ENCODE measurements at places on chromosomes 1 and 21.

- DNase-seq = no peak
Observed at GRCh38 chr1:233112186-233113008, 162.0 kb downstream of the NTPCR start.

DNA sequence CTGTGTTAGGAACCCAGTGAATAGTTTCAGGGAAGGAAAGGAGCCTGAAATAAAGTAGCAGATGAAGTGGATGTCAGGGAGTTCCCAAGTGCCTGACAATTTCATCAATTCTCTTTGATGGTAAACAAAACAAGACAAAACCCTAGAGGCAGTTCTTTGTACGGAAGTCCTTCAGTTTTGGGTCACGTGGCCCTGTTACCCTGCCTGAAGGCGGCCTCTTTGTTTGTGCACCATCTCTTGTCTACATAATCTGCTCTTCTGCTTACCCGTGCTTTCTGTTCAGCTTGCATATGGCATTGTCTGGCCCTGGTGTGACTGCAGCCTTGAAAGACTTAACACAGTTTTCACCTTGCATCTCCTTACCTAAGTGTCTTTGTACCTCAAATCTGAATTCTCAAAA, 166.7 kb upstream of the DUSP10 start:
- DNase-seq = no peak

DNA sequence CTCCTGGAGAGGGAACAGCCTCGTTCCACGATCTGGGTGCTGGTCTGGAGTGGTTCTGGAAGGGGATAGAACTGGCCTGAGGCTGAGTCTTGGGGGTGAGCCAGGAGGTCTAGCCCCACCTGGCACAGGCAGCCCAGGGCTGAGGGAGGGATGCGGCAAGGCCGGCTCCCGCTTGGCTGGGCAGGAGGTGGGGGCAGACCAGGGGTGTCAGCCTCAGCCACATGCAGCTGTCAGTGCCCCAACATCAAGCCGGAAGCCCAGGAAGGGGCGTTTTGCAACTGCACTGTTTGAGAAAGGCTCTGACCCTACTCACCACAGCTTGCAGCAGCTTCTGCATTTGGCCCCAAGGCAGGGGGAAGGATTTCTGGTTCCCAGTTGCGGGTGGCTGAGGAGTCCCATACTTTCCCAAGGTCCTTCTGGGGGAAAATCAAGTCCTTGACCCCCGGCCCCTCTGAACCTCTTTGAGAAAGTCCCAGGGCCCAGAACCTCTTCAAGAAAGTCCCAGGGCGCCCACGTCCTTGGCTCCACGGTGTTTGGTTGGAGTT, 2.0 kb downstream of the EFHD2 start:
- DNase-seq = no peak

DNA sequence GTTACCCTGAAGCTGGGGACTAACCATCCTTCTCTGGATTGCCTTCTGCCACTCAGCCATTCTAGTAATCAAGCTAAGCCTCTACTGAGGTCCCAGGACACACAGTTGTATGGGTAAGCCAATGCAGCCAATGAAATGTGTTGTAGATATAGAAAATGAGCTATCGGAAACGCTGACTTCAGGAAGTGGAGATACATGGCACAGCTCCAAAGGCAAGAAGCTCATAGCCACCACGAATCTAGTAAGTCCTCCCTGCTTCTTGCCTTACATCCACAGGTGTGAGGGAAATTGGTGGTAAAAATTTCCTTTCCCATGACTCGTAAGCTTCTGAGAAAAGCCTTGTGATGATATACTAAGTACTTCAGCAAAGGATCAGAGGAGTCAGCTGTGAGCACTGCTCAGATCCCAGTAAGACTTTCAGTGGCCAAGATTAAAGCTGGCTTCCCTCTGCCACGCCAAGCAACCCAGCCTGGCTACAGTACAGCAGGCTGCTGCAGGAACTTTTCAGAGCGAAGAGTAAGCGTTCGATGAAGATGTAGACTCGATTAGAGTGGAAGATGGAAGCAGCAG, 117.7 kb downstream of the SIM2 start:
- no peak for DNase-seq

DNA sequence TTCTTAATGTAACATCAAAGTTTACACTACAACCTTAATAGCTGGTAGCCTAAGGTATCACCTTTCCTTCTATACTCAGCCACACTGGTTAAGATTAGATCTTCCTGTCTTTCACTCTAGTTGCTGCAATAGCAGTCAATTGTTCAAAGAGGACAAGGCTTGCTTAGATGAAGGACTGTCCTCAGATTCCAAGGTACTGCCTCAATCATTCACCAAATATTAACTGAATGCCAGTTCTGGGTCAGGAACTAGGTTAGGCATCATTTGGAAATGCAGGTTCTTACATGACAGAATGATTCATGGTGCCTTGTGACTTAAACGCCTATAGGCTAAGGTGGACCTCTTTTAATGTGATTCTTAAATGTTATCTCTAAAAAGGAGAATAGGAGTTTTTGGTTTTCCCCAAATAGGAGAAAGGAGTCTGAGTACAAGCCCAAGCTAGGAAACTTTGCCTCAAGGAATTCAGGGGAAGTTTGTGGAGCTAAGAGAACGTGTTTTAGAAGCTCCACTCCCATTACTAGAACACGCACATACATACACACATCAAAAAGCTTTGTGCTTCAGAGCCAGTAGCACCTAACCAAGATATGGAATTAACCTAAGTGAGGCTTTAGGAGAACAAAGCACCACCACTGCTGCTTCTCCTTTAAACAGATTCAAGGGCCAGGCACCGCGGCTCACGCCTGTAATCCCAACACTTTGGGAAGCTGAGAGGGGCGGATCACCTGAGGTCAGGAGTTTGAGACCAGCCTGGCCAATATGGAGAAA, 8.5 kb upstream of the WDR47 start:
- DNase-seq = no peak

DNA sequence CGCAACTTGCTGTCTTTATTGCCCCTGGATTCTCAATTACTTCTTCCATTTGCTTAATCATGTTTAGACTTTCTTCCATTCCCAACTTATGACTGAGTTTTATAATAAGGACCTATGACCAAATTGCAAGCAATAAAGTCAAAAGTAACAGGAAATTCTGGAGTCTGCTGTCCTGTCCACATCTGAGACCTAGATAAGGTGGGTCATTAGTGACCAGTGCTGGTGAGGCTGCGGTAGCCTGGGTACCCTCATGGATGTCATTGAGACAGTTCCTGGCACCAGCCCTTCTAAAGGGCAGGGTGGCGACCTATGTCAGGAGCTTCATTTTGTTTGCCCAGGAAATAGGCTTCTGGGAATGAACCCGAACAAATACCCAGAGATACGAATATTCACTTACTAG, 30.6 kb upstream of the SSBP3 start:
- DNase-seq = no peak

DNA sequence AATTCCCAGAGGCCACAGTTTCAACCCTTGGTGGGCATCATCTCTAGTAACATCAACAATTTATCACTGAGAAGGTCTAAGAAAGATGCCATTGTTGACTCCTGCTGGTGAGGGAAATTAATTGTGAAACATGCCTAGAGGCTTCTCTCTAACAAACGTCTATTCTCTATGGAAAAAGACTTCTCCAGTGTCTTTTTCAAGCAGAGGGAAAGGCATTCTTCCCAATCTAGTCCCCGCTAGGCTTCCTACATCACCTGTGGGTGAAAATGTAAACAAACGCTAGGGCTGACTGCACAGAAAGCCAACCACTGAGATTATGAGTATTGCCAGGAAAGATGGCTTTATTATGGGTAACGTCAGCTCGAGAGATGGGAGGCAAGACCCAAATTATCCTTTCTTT, 677.4 kb downstream of the NCAM2 start:
- DNase-seq = no peak

- no peak for DNase-seq
Observed at GRCh38 chr1:62398377-62398776, 38.5 kb upstream of the USP1 start.

GRCh38 chr1:188620236-188620635, 1791.5 kb downstream of the PLA2G4A start:
- no peak for DNase-seq

DNA sequence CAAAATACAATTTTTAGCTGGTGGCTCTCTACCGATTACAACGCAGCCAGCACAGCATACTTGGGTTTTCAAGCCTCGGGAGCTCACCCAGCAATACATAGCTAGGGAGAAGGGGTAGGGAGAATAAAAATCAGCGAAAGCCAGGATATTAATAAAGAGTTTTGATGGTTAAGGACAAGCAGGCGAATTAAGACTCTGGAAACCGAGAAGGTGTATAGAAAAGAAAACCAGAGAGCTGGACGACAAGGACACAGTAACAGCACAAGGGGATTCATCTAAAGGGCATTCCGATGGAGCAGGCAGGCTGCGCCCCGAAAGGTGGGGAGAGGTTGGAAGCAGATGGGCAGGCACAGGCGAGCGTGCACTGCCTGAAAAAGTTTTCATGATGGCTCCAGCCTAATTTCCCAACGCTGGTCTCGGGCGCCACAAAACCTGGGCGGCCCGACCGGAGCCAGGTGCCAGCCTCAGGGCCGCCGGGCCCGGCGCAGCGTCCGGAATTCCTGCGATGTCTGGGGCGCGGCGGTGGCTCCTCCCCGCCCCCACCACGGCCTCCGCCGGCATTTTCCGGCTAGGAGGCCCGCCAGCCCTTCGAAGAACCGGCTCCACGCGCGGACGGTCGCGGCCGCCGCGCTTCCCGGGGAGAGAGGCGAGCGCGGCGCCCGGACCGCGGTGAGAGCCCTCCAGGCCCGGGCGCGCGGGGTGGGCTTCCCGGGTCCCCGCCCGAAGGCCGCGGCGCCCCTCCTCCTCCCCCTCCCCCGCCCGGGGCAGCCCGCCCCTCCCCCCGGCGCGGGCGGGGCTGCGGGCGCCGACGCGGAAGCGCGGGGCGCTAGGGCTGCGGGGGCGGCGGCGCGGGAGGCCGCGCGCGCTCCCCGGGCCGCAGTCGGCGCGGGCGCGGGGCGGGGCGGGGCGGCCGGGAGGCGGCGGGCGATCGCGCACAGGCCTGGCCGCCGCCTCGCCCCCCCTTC, 774 bp upstream of the DYRK1A start:
- no peak for DNase-seq

- DNase-seq = peak; percentile 19
Observed at GRCh38 chr1:28329395-28330153, 734 bp downstream of the MED18 start.

DNA sequence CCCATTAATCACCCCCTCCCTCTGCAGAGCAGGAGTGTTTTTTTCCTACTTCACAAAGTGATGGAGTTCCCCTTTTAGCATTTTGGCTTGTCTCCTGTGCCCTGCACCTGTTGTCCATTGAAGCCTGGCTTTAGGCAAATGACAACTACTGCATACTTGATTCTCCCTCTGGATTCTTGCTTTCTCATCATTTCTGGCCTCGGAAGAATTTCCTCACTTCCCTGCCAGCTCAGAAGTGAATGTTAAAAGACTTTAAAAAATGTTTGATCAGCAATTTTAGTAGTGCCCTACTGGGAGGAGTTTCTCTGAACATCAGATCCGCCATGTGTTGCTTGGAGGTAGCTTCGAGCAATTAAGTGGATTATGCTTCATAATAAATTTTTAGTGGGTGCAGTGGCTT, 28.1 kb downstream of the RCOR3 start:
- no peak for DNase-seq

GRCh38 chr1:235657269-235657668, 7.7 kb upstream of the GNG4 start:
- no peak for DNase-seq

- DNase-seq = no peak
Observed at GRCh38 chr1:84426376-84426775, 28.1 kb downstream of the DNASE2B start.

- no peak for DNase-seq
Observed at GRCh38 chr1:78006521-78006920, 1.8 kb downstream of the DNAJB4 start.

- no peak for DNase-seq
Observed at GRCh38 chr1:205240569-205240968, 12.8 kb downstream of the TMCC2 start.

DNA sequence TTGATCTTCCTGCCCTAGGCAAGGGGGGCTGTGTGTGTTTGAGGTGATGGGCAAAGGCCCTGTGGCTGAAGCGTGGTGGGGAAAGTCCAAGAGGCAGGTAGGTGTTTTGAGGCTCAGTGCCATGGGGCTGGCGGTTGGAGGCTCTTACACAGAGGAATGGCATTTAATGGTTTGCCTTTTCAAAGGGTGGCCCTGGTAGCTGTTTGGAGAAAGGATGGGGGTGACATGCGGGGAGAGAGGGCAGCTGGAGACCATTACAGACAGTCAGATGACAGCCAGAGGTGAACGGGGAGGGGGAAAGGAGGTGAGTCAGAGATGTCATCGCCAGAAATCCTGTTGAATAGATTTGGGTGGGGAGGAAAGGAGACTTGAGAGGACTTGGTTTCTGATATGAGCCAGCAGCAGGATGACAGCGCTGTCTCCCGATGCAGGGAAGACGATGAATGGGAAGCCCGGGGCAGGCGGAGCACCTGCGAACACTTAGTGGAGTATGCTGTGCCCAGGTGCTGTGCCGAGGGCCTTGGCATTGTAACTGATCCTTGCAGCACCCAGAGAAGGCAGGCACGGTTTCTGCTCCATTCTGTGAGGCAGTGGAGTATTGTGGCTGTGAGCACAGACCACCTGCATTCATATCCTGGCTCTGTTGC, 56.3 kb downstream of the MAN1C1 start:
- no peak for DNase-seq

- no peak for DNase-seq
Observed at GRCh38 chr1:169601096-169601881, 15.0 kb upstream of the F5 start.

GRCh38 chr1:6052543-6053205, 7.0 kb downstream of the KCNAB2 start:
- no peak for DNase-seq

GRCh38 chr1:54982739-54983138, 2.3 kb downstream of the TMEM61 start:
- DNase-seq = no peak

DNA sequence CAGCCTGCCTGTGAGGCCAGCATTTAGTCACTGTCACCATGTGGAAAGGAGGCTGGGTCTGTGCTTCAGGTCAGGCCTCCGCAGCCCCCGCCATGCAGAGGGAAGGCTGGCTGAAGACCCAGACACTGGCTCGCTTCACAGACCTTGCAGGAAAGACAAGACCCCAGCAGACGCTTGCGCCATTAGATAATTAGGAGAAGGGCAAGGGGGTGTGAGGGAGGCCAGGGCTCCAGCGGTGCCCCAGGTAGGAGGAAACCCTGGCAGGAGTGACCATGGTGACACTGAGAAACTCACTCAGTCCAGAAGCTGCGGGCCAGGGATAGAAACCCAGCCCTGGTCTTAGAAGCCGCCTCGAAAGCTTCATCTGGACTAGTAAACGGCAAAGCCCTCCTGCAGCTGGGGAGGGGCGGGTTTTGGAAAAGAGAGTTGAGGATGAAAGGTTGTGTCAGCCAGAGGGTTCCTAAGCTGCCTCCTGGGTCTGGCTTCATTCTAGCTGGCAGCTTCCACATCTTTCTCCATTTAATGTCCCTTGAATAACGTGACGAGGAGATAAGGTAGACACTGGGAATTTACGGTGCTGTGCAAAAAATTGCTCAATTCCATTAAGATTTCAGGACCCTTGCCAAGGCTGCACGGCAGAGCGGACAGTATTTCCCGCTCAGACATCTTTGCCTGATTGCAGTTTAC, 294.1 kb upstream of the VAMP3 start:
- no peak for DNase-seq

GRCh38 chr1:208231881-208232661, 12.1 kb downstream of the PLXNA2 start:
- DNase-seq = no peak

GRCh38 chr1:54464031-54464476, 57.9 kb upstream of the SSBP3 start:
- no peak for DNase-seq

- no peak for DNase-seq
Observed at GRCh38 chr1:59638231-59638711, 176.5 kb upstream of the HOOK1 start.

GRCh38 chr1:29176576-29176975, 5.1 kb downstream of the SRSF4 start:
- no peak for DNase-seq

- no peak for DNase-seq
Observed at GRCh38 chr1:21495225-21495820, 13.9 kb upstream of the ALPL start.

All from activated CD8-positive, alpha-beta memory T cell treated with anti-CD3 and anti-CD28 coated beads for 1 hour (primary cell).